IMR-90 (cell line): ENCODE measurements at places on chromosomes 6 and 20.
A peak's percentile ranks its signal among the peaks of the same experiment; 100 is the strongest.

DNA sequence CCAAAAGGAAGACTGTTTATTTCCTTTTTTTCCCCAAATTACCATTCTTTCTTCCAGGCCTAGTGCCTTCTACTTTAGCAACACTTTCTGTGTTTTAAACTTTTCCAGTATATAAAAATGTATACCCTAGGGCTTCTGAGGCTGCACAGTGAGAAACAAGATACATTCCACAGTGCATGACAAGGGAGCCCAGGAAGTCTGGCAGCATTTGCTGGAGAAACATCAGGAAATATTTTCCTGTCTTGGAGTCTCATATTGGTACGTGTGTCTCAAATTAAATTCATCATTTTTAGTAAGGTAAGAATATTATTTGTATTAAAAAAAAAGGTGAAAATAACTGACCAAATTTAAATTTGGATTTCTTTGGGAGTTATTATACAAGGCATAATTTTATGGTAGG lies 662.6 kb downstream of the RFPL4B start:
- DNase-seq: peak; percentile 35

GRCh38 chr6:108942556-108943492 lies 94.6 kb downstream of the ARMC2 start:
- no peak for DNase-seq

GRCh38 chr6:30818391-30818841 lies 65.9 kb upstream of the DDR1 start:
- peak; percentile 92 for DNase-seq

- DNase-seq: peak; percentile 98
These were observed 14.4 kb downstream of the NT5E start for GRCh38 chr6:85464260-85464644.

GRCh38 chr20:12989586-12990115 lies 19.1 kb upstream of the SPTLC3 start:
- no peak for DNase-seq

- peak; percentile 19 for DNase-seq
These were observed 17.5 kb downstream of the PTPRA start for GRCh38 chr20:2890742-2891141.

DNA sequence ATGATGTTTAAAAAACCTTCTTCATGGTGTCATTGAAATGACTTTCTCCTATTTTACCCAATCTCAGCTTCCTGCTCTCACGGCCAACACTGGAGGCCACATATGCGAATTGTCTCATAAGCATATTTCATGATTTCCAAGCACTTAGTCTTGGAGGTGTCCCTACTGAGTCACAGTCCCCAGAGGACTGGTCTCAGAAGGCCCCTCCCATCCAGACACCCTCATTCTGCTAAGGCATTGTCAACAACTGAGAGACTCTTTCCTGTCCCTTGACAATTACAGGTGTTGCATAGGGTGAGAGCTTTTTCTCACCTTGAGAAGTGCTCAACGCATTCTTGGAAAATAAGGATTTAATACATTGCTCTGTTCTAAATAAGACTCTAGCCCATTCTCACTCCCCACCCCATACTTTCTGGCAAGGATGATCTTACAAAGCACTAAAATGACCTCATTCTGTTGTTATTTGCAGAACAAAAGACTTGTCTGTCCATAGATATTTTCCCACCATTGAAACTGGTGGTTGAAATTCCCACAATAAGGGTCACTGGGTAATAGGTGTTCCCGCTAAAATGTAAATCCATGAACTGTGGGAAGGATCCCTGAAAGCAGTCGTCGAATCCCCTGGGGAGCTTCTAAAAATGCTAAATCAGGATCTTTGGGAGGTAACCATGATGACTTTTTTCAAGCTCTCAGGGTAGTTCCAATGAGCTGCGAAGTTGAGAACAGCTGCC lies 32.3 kb upstream of the SLC22A23 start:
- peak; percentile 8 for DNase-seq

DNA sequence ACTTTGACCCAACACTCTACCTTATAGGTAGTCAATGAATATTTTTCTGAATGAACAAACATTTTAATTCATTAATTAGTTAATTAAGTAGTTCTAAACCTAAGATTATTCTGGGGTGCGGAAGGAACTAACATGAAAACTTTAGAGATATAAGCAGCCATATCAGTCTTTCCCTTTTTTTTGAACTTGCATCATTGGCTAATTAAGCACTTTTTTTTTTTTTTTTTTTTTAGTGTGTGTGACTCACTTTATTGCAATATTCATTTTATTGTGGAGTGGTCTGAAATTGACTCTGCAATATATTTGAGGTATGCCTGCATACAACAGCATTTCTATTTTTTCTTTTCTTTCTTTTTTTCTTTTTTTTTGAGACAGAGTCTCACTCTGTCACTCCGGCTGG lies 21.8 kb upstream of the AMD1 start:
- DNase-seq: no peak
